ENCODE measurements at places on chromosomes 1 and 21. TPM values are rescaled to one million over a fixed set of nuclear protein-coding genes. Genes with fewer than 3 reads are reported as not detected.

GRCh38 chr1:231626951-231627614 lies 493 bp downstream of the DISC1 start:
- peak; percentile 45 for DNase-seq

DNA sequence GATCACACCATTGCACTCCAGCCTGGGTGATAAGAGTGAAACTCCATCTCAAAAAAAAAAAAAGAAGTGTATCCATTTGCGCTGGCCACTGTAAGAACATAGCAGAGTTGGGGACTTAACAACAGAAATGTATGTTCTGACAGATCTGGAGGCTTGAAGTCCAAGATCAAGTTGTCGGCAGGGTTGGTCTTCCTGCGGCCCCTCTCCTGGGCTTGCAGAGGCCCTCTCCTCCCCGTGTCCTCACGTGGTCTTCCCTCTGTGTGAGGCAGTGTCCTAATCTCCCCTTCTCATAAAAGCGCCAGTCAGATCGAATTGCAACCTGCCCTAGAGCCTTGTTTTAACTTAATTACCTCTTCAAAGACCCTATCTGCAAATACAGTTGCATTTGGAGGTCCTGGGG lies 52.6 kb downstream of the MT1HL1 start:
- DNase-seq, result no peak

DNA sequence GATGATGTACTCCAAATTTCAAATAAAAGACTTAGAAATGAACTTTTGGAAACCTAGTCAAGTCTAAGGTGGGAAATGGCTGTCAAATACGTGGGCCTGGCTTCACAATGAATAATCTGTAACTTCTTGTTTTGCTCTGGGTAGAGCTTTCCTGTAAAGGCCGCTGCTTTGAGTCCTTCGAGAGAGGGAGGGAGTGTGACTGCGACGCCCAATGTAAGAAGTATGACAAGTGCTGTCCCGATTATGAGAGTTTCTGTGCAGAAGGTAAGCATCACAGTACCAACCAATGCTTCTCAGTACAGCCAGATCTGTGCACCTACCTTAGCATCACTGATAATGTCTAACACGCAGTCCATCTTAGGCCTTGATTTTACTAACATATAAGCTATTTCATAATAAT lies 73.6 kb downstream of the TPR start:
- no peak for DNase-seq

GRCh38 chr1:3313576-3313950 lies 140.9 kb upstream of the ARHGEF16 start:
- DNase-seq, result peak; percentile 95

Gene FCRL4
- polyA plus RNA-seq, result not detected

Gene CYB561D1
- polyA plus RNA-seq, result 4.7 TPM

Gene NPL
- polyA plus RNA-seq, result 1.4 TPM

- peak; percentile 95 for DNase-seq
These were observed 632.0 kb downstream of the SMYD3 start for GRCh38 chr1:245874942-245875580.

DNA sequence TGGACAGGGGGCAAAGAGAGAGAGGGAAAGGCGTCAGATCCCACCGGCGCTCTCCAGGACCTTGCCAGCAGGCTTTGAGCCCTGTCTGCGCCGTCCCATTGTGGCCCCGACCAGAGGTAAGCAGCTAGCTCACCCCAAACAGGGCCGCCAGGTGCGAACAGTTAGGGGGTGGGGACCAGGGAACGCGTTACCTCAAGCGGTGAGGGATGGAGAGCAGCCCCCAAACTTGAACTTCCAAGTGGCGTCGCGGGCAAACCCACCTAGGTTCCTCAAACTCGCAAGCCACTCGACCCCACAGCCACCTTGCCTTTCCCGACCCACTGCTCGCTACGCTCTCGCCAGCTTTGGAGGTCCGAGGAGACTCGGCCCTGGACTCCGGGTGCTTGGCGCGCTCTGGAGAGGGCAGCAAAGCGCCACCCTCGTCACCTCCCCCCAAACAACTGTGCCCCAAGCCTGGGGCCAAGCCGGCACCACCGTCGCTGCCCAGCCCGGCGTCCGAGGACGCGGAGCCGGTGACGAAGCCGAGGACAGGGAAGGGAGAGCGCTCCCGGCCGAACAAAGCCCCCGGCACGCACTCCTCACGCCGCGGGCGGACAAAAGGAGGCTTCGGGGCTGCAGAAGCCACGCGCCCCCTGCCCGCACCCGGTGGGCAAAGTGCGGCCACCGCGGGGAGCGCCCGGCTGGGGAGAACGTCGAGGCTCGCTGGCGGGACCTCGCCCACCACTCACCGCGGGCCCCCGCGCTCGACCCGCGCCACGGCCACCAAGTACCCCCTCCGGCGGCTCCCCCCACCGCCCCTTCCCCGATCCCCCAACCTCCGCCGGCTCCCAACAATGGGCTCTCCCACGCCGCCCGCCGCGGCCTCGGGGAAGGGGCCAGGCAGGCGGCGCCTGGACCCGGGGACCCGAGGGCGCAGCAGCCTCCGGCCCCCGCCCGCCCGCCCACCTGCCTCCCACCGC lies 976 bp downstream of the SSBP3 start:
- DNase-seq, result no peak

- no peak for DNase-seq
These were observed 38.6 kb downstream of the MEF2D start for GRCh38 chr1:156461781-156462647.
